Tibial nerve (tissue), 4 donors: ENCODE measurements at places on chromosomes 12 and 14. TPM values are rescaled to one million over a fixed set of nuclear protein-coding genes. Genes with fewer than 3 reads are reported as not detected.

- no peaks in the 10 kb centered on the region for H3K36me3 ChIP-seq
- H3K27ac ChIP-seq: peak overlapping the region; percentile 98
- no peak for DNase-seq
- no peak overlapping the region for H3K4me3 ChIP-seq
- H3K4me1 ChIP-seq: peaks cover 66% of the 10 kb centered on the region
- no peaks in the 10 kb centered on the region for H3K27me3 ChIP-seq
Measured at GRCh38 chr12:6207259-6207925, 7.2 kb downstream of the CD9 start.

- H3K4me3 ChIP-seq: no peak overlapping the region
- H3K27me3 ChIP-seq: no peaks in the 10 kb centered on the region
- DNase-seq: no peak
- no peaks in the 10 kb centered on the region for H3K4me1 ChIP-seq
- H3K27ac ChIP-seq: no peak overlapping the region
Measured at GRCh38 chr14:55160989-55161388, 30.4 kb downstream of the DLGAP5 start.

- no peaks in the 10 kb centered on the region for H3K27me3 ChIP-seq
- H3K27ac ChIP-seq: no peak overlapping the region
- H3K4me1 ChIP-seq: peaks cover 20% of the 10 kb centered on the region
- no peak overlapping the region for H3K4me3 ChIP-seq
Measured at GRCh38 chr14:85273099-85273677, 256.8 kb upstream of the FLRT2 start.

TAC3 gene
- total RNA-seq: not detected

NRDE2 gene
- total RNA-seq: 18.9 TPM

FOXM1 gene
- total RNA-seq: 0.21 TPM

TEX52 gene
- total RNA-seq: not detected

ARHGEF25 gene
- total RNA-seq: 31.2 TPM
